NB4 (cell line): ENCODE measurements at places on chromosomes 2 and 18.
A peak's percentile ranks its signal among the peaks of the same experiment; 100 is the strongest.

DNA sequence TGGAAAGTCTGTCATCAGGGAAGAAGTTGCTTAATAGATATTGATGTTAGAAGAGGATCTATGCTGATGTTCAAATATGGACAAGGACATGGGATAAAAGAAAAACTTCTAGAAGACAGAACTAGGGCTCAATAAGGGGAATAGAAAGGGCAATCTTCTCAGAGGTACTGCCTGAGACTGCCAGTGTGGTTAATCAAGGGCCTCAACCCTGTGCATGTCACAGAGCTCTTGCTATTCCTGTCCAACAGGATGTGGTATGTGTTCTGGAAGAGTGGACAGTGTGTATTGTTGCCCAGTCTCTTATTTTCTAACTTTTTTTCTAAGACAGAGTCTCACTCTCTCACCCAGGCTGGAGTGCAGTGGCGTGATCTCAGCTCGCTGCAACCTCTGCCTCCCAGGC lies 27.8 kb upstream of the RNF125 start:
- no peak for DNase-seq

DNA sequence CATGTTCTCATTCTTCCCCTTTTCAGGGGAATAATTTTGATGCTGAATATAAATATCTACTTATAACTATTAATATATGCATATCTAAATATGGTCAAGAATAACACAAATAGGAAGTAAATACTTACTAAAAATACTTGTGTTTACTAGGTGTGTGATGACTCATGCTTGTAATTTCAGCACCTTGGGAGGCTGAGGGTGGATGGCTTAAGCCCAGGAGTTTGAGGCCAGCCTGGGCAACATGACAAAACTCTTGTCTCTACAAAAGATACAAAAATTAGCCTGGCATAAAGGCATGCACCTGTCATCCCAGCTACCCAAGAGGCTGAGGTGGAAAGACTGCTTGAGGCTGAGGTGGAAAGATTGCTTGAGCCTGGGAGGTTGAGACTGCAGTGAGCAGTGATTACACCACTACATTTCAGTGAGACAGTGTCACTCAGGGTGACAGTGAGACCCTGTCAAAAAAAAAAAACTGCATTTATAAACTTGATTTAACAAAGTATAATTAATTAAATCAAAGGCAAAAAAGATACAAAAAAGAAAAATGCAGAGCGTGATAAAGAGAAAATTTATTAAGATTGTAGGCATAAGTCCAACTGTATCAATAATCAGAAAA lies 703.1 kb upstream of the VRK2 start:
- DNase-seq = no peak

DNA sequence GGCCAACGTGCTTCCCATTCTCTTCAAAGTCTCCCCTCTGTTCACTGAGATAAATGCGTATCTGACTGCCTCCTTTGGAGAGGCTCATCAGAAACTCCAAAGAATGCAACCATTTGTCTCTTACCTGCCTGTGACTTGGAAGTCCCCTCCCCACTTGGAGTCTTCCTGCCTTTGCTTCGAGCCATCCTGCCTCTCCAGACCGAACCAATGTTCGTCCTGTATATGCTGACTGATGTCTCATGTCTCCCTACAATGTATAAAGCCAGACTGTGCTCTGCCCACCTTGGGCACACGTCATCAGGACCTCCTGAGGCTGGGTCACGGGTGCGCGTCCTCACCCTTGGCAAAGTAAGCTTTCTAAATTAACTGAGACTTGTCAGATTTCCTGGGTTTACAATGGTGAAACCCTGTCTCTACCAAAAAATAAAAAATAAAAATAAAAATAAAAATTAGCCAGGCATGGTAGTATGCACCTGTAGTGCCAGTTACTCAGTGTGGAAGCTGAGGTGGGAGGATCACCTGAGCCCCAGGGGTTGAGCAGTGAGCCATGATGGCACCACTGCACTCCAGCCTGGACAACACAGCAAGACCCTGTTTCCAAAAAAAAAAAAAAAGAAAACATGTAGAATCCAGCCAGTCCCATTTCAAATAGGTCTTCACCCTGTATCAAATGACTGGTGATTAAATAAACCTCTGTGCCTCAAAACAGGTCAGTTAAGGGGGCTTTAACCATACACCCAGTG lies 29.0 kb downstream of the HDLBP start:
- no peak for DNase-seq

GRCh38 chr18:62999921-63000320 lies 284.6 kb downstream of the PHLPP1 start:
- DNase-seq = no peak

DNA sequence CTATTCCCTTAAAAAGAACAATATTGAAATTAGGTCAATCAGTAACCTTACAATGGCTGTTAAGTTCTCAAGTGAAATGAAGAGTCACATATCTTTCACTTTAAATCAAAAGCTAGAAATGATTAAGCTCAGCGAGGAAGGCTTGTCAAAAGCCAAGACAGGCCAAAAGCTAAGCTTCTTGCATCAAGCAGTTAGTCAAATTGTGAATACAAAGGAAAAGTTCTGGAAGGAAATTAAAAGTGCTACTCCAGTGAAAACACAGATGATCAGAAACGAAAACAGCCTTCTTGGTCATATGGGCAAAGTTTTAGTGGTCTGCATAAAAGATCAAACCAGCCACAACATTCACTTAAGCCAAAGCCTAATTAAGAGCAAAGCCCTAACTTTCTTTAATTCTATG lies 402.6 kb upstream of the ZEB2 start:
- DNase-seq = no peak

DNA sequence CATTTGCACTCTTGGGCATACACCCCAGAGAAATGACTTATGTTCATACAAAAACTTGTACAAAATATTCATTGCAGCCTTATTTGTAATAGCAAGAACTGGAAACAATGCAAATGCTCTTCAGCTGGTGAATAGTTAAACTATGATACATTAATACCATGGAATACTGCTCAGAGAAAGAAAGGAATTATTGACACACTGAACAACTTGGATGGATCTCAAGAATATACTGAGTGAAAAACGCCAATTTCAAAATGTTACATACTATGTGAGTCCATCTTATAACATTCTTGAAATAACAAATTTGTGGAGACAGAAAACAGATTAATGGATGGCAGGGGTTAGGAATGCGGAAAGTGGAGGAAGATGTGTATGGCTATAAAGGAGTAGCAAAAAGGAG lies 17.2 kb downstream of the LNPK start:
- no peak for DNase-seq

- DNase-seq = no peak
Measured at GRCh38 chr2:184026961-184027360, 571.4 kb upstream of the ZNF804A start.

- no peak for DNase-seq
Measured at GRCh38 chr2:176117162-176117822, 714 bp downstream of the HOXD10 start.

DNA sequence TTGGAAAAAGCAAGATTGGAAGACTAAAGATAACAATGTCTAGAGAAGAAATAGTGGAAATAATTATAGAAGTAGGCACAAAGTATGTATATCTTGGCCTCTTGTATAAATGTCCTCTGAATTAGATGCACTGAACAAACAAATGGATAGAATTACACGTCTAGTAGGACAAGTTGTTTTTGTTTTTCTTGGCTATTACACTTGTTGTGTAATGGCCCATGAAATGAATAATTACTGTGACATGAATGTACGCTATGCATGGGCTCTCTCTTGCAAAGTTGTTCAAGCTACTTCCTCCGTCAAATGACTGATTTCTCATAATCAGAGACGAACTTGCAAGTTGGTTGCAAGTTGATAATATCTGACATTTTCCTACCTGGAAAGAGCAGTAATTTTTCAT lies 126.2 kb downstream of the PDE1A start:
- DNase-seq = no peak

GRCh38 chr2:227504700-227505099 lies 32.7 kb downstream of the AGFG1 start:
- no peak for DNase-seq

DNA sequence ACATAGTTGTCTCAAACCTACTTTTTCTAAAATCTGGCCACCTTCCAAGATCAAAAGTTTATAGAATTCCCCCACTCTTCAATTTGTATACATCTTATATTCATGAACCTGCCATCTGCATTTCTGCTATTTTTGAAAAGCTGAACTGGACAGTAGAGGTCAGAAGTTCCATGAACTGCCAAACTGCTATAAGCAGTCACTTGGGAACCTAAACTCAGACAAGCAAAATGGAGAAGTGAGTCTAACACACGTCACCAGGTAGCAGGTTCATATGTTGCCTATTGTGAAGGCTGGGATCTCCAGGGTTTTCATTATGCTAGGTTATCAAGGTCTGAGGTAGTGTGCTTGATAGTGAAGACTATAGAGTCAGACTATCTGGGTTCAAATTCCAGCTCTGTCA lies 2.0 kb upstream of the MYO1B start:
- no peak for DNase-seq

DNA sequence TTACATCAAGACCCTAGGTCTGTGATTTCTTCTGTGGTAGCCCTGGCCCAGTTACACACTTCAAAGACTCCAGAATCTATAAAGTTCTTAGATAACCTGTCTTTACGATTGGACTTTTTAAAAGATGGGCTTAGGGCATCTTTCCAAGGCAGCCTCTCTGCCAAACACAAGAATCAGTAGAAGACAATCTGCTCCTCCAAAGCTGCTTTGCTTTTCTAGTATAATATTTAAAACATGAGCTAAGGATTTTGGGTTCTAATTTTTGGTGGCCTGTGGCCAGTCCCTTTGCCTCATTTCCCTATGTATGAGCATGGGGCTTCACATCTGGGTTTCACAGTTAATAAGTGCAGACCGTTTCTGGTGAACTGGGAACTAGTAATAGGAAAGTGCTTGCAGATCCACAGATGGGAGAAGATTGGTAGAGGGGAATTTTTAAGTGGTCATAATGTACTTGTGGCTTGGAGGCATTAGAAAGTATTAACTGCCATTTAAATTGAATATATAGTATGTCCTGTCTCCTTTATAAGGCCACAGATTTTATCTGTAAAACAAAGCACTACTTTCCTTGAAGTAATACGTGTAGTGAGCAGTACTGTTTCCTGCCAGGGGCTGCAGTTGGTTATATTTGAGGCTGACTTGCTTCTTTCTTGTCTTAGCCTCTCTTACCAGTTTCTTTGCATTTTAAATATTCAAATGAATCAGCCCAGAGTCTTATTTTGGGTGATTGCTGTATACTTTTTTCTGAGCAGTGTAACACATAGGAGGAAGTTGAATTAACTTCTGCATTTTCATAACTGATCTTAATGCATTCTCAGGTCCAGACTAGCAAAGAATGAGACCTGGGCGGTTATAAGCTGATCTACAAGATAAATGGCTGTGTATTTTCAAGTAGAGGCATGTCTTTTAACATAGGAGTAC lies 1.5 kb downstream of the ARPC2 start:
- DNase-seq = peak; percentile 80

- no peak for DNase-seq
Measured at GRCh38 chr2:136486115-136486514, 279.2 kb upstream of the THSD7B start.

GRCh38 chr18:25190472-25190871 lies 161.5 kb downstream of the ZNF521 start:
- no peak for DNase-seq
